Stomach (tissue), 19 donors: ENCODE measurements at places on chromosomes 4 and X. TPM values are rescaled to one million over a fixed set of nuclear protein-coding genes. Genes with fewer than 3 reads are reported as not detected.

The TMPRSS11D gene
- not detected for total RNA-seq

The TRPC3 gene
- total RNA-seq = not detected

GRCh38 chr4:84879651-84880200, 86.8 kb downstream of the WDFY3 start:
- DNase-seq = no peak

The KIT gene
- total RNA-seq = 34.8 TPM
